Frontal cortex (tissue), 4 donors: ENCODE measurements at places on chromosomes 7 and 10. TPM values are rescaled to one million over a fixed set of nuclear protein-coding genes. Genes with fewer than 3 reads are reported as not detected.

- no peak for DNase-seq
Observed at GRCh38 chr7:142556740-142557139, 192.5 kb upstream of the PRSS1 start.

DNA sequence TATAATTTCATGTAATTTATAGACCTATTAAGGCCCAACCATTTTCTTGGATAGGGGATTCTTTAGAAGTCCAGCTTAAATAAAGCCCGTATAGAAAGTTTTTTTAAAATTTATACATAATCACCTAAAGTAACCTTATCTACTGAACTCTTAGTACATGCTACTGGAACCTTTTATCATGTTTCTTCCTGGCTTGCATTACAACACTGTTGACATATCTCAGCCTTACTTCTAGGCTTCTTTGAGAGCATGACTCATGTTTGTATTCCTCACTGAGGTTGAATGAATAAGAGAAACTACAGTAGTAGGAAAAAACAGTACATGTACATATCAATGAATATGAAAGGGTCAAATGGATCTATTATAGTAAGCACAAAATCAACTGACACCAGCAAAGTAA lies 8.2 kb upstream of the MAGI2 start:
- DNase-seq = no peak

SPDYE9 gene
- under 0.01 TPM for total RNA-seq

- DNase-seq = no peak
Observed at GRCh38 chr10:128280271-128280670, 154.0 kb upstream of the MKI67 start.

SPDYE2B gene
- not detected for total RNA-seq

DNA sequence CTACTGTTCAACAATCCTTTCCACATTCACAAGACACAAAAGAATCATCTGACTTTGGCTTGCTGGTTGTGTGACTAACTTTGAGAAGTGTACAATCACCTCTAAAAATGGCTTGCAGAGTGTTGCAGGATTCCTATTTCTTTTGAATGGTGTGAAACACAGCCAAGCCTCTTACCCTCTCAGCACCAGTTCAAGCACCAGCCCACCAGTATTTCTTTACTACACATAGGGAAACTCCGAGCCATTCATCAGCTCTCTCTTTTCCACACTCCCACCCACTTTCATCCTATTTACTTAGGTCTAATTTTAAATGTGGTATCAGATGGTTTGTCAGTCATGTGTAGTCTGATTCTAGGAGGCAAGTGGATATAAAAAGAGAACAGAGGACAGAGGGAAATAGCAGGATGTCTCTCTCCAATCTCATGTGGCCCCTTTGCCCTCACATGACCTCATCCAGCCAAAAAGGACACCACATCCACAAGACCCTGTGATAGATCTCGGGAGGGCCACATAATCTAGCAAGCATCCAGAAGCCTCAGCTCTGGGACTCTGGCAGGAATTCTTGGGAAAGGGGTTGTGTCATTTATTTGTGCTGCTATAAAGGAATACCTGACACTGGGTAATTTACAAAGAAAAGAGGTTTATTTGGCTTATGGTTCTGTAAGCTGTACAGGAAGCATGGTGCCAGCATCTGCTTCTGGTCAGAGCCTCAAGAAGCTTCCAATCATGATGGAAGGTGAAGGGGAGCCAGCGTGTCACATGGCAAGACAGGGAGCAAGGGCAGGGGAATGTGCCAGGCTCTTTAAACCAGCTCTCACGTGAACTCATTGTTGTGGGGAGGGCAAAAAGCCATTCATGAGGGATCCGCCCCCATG lies 66.8 kb upstream of the NEBL start:
- DNase-seq = no peak

- DNase-seq = no peak
Observed at GRCh38 chr7:48728799-48729198, 195.5 kb upstream of the CDC14C start.

DNA sequence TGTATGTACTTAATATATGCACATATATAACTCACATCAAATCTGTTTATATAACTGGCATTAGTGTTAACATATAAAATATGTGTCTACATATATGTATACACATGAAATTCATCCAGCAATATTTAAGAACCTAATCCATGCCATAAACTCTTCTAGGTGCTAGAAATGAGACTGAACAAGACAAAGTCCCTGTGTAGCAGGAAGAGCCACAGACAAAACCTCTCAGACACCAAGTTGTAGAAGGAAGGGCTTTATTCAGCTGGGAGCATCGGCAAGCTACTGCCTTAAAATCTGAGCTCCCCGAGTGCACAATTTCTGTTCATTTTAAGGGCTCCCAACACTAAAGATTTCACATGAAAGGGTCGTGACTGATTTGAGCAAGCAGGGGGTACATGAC lies 52.5 kb downstream of the CRPPA start:
- no peak for DNase-seq

- no peak for DNase-seq
Observed at GRCh38 chr7:5420067-5420880, 3.4 kb downstream of the TNRC18 start.

ZNF239 gene
- total RNA-seq = 27.3 TPM

CRPPA gene
- 9.0 TPM for total RNA-seq

NXPH1 gene
- 41.6 TPM for total RNA-seq

- DNase-seq = no peak
Observed at GRCh38 chr10:99938563-99938962, 71.2 kb downstream of the DNMBP start.

GRCh38 chr10:23073527-23073926 lies 21.9 kb upstream of the MSRB2 start:
- DNase-seq = no peak

ASAH2 gene
- 2.9 TPM for total RNA-seq

CRTAC1 gene
- total RNA-seq = 7.3 TPM

TLX1 gene
- total RNA-seq = not detected

- DNase-seq = no peak
Observed at GRCh38 chr7:64863969-64864368, 39.1 kb upstream of the ZNF273 start.

DNA sequence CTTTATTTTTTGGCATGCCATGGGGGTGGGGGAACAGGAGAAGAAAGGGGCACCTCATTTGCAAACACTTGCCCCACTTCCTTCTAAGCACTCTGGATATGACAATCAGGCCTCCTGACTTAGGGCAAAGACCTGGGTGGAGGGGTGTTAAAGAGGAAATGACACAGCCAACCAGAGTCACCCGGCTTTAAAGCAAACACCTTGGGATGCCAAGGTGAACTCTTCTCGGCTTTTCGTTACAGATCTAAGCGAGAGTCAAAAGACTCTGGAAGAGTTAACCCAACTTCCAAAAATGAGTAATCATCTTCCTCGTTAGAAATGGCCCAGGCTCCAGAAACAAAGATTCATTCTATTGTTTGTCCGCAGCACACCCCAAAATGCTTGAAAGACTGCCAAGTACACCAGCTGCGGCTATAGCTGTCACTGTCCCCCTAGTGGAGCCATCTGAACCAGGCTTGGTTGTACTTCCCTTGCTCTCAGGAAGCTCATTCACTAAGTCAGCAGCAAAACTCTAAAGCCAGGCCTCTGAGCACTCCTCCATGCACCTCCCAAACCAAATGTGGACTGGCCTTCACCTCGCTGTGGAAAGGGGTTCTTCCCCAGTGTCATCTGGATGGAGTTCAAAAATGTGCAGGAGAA lies 24.8 kb downstream of the FAM53B start:
- DNase-seq = peak; percentile 54

DNA sequence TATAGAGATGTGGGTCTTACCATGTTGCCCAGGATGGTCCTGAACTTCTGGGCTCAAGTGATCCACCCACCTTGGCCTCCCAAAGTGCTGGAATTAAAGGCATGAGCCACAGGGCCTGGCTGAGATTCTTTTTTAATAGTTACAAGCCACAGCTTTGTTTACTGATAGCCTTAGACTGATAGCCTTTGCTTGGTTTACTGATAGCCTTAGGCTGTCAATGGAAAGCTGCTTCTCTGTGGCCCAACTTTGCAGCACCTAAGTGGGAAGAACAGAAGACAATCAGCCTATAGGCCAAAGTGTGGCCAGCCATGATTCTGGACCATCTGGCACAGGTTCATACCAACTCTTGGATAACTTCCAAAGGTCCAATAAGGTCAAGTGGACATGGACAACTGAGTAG lies 24.1 kb upstream of the CDCA7L start:
- no peak for DNase-seq

DNA sequence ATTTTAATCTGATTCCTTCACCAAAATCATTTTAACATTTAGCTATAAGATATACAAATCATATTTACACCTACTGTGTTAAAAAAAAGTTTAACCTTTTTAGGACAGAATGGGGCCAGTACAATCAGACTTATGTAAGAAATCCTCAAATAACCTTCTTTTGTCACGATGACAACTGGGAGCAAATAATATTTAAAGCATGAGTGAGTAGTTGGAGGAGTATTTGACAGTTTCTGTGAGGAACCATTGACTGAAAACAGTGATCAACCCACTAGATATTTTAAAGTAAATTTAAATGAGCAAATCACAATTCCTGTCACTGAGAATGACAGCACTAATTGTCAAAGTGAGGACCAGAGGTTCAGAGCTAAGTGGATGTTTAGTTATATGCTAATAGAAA lies 289.1 kb downstream of the CNTNAP2 start:
- no peak for DNase-seq

- no peak for DNase-seq
Observed at GRCh38 chr7:82388138-82388537, 55.4 kb downstream of the CACNA2D1 start.

- no peak for DNase-seq
Observed at GRCh38 chr7:676246-676971, 50.1 kb upstream of the DNAAF5 start.
